ENCODE measurements at places on chromosomes 12 and 14.

- DNase-seq = no peak
Measured at GRCh38 chr12:22874151-22874550, 249.2 kb downstream of the ETNK1 start.

- DNase-seq = no peak
Measured at GRCh38 chr12:11922361-11922760, 148.4 kb upstream of the BCL2L14 start.

GRCh38 chr14:99806836-99807235, 13.6 kb downstream of the EML1 start:
- DNase-seq = no peak

- no peak for DNase-seq
Measured at GRCh38 chr12:5470703-5471102, 38.8 kb downstream of the NTF3 start.

GRCh38 chr12:10849425-10849878, at the start of gene PRR4:
Gene PRR4, minus strand, starts transcription at chr12:10849475. Its CDS starts 38 bp downstream, at chr12:10849437.
- DNase-seq = no peak

GRCh38 chr14:58639842-58640484, 2.2 kb downstream of the DACT1 start:
- DNase-seq = peak; percentile 77

- DNase-seq = no peak
Measured at GRCh38 chr14:105495101-105495989, 4.3 kb downstream of the TEDC1 start.

- DNase-seq = no peak
Measured at GRCh38 chr14:90839889-90840266, 23.6 kb upstream of the TTC7B start.

DNA sequence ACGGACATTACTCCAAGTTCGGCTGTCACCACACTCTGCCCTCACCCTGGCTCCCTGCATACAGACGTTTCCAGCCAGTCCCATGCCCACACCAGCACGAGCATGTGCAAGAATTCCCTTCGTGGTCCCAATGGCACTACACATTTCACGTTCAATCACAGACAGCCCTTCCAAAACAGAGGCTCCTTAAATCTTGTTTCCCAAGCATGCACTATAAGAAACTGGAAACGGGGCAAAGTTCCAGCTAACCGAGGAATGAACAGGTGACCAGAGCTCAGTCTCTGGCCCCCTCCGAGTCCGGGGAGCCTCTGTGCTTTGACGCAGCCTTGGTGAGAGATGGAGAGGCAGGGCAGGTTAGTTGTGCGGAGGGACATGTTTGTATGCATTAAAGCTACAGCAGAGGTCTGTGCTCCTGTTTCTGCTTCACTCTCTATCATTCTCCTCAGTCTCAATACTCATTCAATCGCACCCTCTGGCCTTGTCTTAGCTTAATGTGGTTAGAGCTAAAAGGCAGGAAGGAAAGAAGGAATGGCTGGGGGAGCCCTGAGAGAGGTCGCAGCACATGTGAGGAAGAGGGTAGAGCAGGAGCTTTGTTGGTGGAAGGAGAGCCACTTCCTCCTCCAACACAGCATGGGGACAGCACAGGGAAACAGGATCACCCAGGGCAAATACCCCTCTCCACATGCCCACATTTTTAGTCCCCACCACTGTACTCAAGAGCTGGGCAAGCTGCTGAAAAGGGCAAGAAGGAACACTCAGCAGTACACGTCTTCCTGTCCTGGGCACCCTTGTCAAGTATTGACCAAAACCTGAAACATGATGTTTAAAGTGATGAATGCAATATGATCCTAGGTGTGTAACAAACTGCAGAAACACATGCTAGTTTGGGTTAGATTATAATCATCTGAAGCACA, 12.2 kb upstream of the SELPLG start:
- DNase-seq = no peak

- DNase-seq = no peak
Measured at GRCh38 chr12:126944684-126945083, 1322.3 kb upstream of the TMEM132C start.

DNA sequence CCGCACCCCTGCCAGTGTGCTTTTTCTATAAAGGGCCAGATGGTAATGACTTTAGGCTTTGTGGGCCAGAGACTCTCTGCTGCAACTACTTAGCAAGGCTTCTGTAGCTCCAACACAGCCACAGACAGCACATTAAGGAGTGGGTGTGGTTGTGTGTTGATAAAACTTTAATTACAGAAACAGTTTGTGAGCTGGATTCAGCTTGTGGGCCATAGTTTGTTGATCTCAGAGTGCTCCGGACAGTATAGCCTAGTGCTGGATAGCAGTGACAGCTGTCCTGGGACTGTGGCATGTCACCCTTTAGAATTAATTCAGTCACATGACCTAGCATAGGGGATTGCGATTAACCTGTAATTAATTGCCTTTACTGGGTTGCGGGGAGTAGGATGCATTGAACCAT, 109.7 kb downstream of the ZNF664 start:
- DNase-seq = no peak
